Iris pigment epithelial cell (primary cell): ENCODE measurements at places on chromosomes 7 and 10.
A peak's percentile ranks its signal among the peaks of the same experiment; 100 is the strongest.

GRCh38 chr10:49080071-49080470 is 35.3 kb downstream of the VSTM4 start:
- DNase-seq, result peak; percentile 67

DNA sequence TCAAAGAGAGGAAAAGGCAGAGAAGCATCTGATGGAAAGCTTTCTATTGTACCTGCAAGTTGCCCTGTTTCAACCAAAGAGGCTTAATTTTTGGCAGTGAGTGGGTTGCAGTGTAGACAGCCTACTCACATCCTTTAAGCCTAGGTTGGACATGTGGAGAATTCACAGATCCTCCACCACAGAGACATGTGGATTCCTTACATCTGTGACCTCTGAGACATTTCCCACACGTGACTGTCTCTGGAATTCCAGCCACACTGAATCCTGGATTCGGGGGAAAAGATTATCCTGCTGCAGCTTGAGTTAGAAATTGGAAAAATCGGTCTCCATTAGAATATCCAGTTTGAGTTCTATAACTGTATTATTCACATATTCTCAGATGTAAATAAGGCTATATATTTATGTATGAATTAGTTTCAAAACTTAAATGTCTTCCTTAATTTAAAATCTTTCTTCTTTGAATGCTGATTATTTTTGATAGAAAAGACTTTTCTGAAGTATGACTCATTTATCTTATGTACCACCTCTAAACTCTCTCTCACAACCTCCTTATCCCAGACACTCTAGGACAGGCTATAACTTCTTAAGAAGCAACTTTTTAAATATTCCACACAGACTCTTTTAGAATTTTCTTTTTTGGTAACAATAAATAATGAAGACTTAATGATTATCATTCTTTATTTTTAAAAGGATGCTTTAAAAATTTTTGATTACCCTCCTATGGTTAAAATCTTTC is 123.3 kb downstream of the TWIST1 start:
- DNase-seq, result peak; percentile 30

DNA sequence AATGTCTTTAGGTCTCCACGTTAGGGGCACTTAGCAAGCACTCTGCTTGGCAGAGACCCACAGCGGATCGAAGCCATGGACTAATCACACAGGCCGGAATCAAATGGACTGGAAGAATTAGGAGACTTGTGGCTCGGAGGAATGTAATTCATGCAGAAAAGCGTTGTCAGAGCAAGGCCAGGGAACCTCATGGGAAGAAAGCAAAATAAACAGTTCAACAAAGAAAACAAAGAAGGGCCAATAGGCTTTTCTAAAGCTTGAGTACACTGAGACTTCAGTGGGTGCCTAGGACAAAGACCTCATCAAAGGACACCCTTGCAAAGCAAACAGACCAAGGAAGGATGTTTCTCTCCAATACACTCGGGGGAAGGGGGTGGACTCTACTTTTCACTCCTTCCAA is 171.1 kb downstream of the GLI3 start:
- DNase-seq, result peak; percentile 83

DNA sequence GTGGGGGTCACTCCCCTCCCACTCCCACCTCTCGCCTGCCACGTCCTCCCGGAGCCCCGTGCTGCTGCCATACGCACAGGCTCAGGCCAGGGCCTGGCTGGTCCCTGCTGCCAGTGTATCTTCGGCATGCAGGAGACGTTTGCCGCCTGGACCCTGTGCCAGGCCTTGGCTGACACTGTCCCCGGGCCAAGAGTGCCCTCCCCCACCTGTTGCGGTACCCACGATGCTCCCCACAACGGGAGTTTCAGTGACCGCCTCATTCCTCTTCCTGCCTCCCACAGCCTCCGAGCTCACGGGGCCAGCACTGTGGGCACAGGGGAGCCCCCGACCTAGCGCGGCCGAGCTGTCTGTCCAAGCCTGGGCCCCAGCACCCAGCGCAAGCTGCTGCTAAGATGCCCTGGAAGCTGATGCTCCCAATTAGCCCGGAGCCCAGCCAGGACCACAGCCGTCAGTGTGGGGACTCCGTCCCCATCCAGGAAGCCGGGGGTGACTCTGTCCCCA is 7.4 kb downstream of the TTYH3 start:
- no peak for DNase-seq

- DNase-seq, result no peak
These were observed 29.0 kb downstream of the CPXM2 start for GRCh38 chr10:123862421-123863182.

GRCh38 chr7:66630531-66630930 is 1.9 kb downstream of the KCTD7 start:
- DNase-seq, result no peak

- peak; percentile 15 for DNase-seq
These were observed 29.4 kb upstream of the JAKMIP3 start for GRCh38 chr10:132036153-132036886.
